Vagina (tissue), 2 donors: ENCODE measurements at places on chromosomes 5 and 9. TPM values are rescaled to one million over a fixed set of nuclear protein-coding genes. Genes with fewer than 3 reads are reported as not detected.

GRCh38 chr9:128634111-128634510, 22.5 kb downstream of the DYNC2I2 start:
- DNase-seq, result no peak

DNA sequence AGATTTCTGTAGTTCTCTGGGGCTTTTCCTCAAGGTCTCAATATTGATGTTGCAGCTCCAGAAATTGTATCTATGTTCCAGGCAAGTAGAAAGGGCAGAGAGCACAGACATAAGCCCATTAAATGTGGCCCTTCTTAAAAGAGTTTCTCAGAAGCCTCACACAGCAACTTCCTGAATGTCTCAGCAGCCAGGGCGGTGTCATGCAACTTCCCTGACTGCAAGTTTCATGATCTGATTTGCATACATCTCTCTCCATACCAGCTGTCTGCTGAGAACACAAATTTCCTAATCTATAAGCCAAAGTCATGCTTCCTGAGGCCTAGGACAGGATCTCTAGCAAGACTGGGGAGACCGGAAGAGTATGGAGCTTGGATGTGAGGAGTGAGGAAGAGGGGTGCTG, 13.0 kb downstream of the RGS7BP start:
- no peak for DNase-seq

DNA sequence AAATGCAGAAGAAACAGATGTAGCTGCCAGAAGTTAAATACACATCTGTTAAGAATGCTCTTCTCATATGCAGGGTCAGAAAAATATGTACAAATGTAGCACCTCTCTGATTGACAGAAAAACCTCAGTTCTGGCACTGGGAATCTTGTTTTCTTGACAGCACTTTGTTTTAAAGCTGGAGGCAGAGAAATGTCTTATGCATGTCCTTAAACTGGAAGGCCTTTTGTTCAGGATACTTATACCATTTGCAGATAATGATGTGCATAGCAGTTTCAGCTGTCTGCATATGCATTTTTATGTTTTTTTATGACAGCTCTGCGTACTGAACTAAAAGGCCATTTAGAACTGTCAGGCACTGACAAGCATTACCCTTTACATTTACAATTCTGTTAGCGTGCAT, 567.9 kb downstream of the EBF1 start:
- no peak for DNase-seq

GRCh38 chr5:38830521-38831051, 15.2 kb upstream of the OSMR start:
- DNase-seq, result no peak

GRCh38 chr5:140713562-140714094, 13.4 kb downstream of the ZMAT2 start:
- DNase-seq, result no peak

DNA sequence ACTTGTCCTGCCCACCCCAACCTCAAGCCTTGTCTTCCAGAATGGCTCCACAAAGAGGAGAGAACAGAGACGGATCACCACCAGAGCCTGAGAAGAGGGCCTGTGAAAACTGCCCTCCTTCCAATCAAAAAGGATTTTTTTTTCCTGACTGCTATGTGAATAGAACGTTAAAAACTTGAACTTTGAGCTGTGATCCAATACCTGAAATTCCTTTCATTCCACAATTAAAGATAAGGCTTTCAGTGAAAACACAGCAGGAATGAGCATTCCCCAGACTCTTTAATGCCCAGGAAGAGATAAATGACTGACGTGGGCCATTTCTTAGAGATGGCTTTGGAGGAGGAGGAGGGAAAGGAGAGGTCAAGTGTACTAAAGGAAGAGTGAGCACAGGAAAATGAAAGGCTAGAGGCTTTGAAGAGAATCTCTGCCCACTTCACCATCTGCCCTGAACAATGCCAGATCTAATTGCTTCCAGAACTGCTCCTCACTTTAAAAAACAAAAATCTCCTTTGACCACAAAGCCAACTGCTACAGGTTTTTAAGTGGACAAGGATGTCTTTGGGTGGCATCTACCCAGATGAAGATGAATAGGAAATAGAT, 177.9 kb upstream of the MAP3K1 start:
- DNase-seq, result no peak

- DNase-seq, result no peak
Observed at GRCh38 chr5:119386596-119387344, 31.0 kb downstream of the TNFAIP8 start.

The PCDHGA5 gene
- 8.6 TPM for total RNA-seq

The IL5 gene
- total RNA-seq, result not detected

The ASS1 gene
- 84.0 TPM for total RNA-seq

The PCDHGA2 gene
- 6.1 TPM for total RNA-seq

The PCDH1 gene
- total RNA-seq, result 38.8 TPM

The TEX48 gene
- not detected for total RNA-seq

The SLC34A1 gene
- total RNA-seq, result not detected
